Thyroid gland (tissue), 4 donors: ENCODE measurements at places on chromosomes 5 and 9.

DNA sequence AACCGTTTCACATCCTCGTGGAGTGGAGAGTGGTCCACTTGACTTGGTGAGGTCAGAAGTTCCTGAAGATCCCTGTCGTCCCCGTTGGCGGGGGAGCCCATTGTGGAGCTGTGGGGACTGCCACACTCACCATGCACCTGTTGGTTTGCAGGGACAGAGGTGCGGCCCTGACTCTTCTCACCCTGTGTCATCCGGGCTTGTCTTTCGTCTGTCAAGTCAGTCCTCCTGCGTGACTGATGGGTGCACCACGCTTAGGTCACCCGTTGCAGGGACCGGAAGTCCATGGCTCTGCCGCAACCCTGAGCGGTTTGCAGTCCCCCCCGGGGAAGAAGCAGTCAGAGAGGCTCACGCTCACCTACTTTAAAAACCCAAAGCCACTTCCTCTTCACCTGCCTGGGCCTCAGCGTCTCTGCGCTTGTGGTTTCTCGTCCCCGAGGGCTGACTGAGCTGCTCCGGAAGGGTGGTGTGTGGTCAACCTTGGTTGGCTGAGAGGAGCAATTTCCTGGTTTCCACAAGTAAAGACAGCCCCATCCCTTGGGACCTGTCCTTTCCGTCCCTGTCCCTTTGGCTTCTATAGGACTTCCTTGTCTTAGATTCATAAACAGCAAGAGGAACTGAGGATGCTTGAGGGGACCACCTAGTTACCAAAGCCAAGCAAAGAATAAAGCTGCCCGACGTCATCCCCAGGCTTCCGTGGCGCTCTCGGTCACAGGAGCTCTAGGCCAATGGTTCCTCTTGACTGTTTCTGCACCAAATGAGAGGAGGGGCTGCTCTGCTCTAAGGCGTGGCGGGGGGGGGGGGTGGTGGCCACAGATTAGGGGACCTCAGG lies 53.2 kb downstream of the USP20 start:
- no peaks in the 10 kb centered on the region for H3K27me3 ChIP-seq
- no peak overlapping the region for H3K4me3 ChIP-seq
- no peak overlapping the region for H3K27ac ChIP-seq
- DNase-seq: no peak
- H3K36me3 ChIP-seq: peaks cover 15% of the 10 kb centered on the region

GRCh38 chr5:15806613-15807012 lies 306.6 kb downstream of the FBXL7 start:
- H3K4me3 ChIP-seq: no peak overlapping the region
- H3K4me1 ChIP-seq: no peaks in the 10 kb centered on the region
- no peaks in the 10 kb centered on the region for H3K36me3 ChIP-seq
- DNase-seq: no peak

- H3K27me3 ChIP-seq: no peaks in the 10 kb centered on the region
- H3K27ac ChIP-seq: peak overlapping the region; percentile 54
- no peak overlapping the region for H3K4me3 ChIP-seq
- DNase-seq: no peak
Observed at GRCh38 chr9:89351584-89352300, 33.4 kb downstream of the SECISBP2 start.

GRCh38 chr5:151048526-151048925 lies 28.1 kb downstream of the GPX3 start:
- no peaks in the 10 kb centered on the region for H3K4me1 ChIP-seq
- no peak overlapping the region for H3K4me3 ChIP-seq

DNA sequence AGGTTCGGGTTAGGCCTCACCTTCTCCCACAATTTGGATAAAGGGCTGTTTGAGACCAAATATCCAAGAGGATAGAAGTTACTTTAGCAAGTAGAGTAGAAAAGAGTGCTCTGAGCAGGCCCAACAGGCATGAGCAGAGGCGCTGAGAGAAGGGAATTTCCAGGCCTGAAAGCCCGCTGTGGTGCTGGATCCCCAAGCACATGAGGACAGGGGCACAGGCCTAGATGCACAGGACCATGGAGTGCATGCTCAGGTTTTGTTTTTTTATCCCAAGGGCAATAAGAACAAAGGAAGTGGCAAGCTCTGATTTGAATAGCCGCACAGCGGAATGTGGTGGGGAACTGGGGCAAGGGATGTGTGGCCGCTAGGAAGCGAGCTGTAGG lies 33.3 kb downstream of the OSMR start:
- H3K27me3 ChIP-seq: no peaks in the 10 kb centered on the region
- no peaks in the 10 kb centered on the region for H3K4me1 ChIP-seq
- H3K4me3 ChIP-seq: no peak overlapping the region

DNA sequence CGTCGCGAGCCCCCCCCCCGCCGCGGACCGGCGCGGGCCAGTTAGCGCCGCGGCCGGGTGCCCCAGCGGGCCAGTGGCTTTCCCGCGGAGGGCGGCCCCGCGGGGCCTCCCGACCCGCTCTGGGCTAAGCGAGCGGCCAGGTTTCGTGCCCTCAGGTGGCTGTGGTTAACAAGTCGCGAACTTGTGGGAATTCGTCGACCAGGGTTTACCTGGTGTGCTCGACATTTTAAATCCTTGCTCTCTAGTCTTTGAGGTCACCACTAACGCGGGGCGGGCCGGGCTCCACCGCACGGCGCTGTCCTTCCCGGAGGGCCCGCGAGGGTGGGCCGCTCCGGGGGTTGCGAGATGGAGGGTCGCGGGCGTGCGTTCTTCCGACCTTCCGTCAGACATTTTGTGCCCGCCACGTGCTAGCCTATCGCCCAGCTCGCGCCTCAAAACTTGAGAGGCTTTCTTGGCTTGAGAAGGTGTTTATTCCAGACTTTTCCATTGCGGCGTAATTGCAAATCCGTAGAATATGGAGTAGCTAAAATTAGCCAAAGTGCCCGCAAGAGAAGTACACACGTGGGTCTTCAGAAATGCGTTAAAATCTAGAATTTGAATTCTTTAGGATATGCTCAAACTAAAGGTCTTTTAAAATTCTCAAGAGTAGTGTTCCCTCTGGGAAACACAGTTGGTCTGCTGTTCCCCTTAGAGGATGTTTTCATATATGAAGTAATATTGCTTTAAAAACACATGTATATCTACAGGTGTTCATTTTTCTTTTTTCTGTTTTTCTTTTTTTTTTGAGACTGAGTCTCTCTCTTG lies 2.1 kb downstream of the ANP32B start:
- no peaks in the 10 kb centered on the region for H3K36me3 ChIP-seq
- DNase-seq: no peak
- H3K27ac ChIP-seq: no peak overlapping the region
- no peaks in the 10 kb centered on the region for H3K27me3 ChIP-seq
- peaks cover 22% of the 10 kb centered on the region for H3K4me1 ChIP-seq
